Fibroblast of skin of right quadriceps (primary cell): ENCODE measurements at places on chromosomes 1 and 21.

DNA sequence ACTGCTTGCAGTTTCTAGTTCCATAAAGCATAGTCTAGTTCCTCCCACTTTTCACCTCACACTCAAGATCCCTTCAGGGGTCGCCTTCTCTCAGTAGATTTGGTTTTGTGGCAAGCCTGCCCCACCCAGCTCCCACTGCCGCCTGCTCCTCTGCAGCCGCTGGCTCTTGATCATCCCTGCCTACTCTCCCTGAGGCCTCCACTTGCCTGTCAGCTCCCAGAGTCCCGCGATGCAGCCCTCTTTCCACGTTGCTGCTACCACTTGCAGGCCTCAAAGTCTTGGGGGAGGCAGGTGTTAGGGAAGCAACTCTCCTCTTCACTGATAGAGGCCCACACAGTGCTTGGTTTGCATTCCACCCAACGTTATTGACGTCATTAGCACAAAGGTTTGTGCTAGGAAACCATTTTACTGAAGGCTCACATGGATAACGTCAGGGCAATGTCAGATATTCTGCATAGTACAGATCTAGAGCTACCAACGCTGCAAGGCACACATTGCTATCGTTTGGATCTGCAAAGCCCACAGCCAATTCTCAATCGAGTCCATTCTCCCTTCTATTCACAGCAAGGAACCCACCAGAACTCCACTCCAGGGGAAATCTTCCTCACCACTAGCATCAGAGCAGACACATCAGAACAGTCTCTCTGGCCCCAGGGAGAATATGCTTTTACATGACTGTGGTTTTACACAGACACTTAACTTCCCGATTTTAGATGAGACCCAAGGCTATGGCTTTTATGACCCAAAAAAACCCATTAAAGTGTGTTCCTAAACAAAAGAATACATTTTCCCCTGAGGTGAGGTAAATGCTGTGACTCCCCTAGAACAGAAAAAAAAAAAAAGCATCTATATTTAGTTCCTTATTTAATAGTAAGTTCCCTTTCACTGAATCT is 519.5 kb upstream of the CAMK1G start:
- DNase-seq: no peak

GRCh38 chr1:11559591-11559970 is 80.6 kb downstream of the DISP3 start:
- DNase-seq: no peak

DNA sequence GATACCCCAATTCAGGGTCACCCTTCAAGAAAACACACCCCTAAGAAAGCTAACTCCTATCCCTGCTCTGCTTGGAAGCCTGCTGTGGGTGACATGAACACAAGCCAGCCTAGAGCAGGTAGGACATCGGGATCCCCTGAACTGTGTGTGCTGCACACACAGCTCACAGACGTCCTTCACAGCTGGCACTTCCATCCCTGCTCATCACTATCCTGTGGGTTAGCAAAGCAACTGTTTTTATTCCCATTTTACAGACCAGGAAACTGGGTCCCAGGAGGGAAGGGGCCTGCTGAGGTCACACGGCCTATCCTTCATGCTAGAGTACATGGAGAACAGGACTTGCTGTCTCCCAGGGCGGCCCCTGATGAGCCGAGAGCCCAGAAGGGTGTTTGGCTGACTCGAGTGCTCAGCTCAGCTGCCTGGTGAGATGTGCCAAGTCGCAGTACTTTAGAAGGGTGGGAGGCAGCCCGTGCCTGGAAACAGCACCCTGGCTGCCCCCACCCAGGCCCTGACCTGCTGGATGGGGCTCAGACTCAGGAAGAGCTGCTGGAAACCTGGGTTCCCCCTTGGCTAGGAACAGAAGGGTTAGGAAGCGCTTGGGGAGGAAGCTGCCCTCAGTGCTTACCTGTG is 28.3 kb upstream of the BTG2 start:
- no peak for DNase-seq

GRCh38 chr1:153292740-153293479 is 19.8 kb downstream of the PGLYRP3 start:
- DNase-seq: no peak

- DNase-seq: no peak
Observed at GRCh38 chr1:190615818-190616217, 138.2 kb upstream of the BRINP3 start.

DNA sequence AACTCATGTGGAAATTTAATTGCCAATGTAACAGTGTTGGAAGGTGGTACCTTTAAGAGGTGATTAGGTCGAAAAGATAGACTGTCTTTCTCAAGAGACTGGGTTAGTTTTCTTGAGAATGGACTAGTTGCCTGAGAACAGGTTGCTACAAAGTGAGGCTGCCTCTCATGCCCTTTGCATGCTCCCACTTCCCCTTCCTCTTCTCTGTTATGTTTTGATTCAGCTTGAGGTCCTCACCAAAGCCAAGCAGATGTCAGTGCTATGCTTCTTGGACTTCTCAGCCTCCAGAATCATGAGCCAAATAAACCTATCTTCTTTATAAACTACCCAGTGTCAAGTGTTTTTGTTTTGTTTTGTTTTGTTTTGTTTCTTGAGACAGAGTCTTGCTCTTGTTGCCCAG is 187.0 kb upstream of the RUNX1 start:
- no peak for DNase-seq

- DNase-seq: no peak
Observed at GRCh38 chr1:4422504-4423289, 231.7 kb upstream of the AJAP1 start.

GRCh38 chr1:204280099-204280961 is 66.5 kb upstream of the GOLT1A start:
- no peak for DNase-seq

GRCh38 chr1:28027660-28028059 is 60.8 kb downstream of the EYA3 start:
- no peak for DNase-seq

DNA sequence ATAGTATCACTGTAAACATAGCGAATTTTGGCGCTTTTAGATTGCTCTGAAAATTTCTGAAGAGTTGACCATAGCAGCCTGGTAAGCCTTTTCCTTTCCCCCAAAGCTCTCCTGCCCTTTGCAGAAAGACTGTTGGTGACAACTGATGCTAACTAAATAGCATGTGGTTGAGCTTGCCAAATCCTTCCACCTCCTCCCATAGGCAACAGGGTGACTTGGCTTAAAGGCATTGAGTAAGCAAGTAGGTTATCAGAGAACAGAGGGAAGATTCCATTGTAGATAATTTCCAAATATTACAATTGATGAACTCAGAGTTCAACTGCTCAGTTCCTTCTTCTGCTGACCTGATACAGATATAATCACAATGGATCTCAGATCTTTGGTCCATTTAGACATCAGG is 19.9 kb upstream of the HMGCL start:
- DNase-seq: no peak

GRCh38 chr1:65882076-65882475 is 89.4 kb downstream of the PDE4B start:
- no peak for DNase-seq
